B cell (primary cell): ENCODE measurements at places on chromosomes 4 and X.
A peak's percentile ranks its signal among the peaks of the same experiment; 100 is the strongest.

DNA sequence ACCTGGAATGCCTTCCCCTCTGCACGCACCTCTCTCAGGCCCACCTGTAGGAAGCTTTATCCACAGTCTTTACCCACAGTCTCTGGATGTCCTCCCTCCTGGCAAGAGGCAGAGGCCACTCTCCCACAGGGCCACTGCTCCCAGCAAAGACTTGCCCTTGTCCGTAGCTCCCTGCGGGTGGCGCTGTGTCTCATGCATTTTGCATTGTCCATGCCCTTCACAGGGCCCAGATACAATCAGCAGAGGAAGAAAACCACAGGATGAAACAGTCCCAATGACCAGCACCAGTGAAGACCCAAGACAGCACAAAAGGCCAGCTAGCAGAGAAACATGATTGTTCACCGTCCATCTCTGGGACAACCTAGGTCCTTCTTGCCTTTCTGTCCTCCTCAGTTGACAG lies 2.1 kb upstream of the NSG1 start:
- DNase-seq = no peak

DNA sequence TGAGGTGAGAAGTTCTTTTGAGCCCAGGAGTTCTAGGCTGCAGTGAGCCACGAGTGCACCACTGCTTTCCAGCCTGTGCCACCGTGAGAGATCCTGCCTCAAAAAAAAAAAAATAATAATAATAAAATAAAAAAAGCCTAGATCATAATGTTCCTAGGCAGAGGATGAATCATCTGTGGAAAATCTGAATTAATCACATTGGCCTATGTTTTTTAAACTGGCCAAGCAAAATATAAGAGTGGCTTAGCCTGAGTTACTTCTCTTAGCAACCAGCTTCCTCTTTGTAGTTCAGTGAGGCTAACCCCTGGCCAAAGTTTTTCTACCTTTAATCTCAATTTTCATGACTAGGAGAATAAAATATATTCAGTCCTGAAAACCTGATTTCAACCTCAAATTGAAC lies 614.6 kb downstream of the PPP4R3C start:
- no peak for DNase-seq

- no peak for DNase-seq
These were observed 17.2 kb upstream of the COL25A1 start for GRCh38 chr4:109319684-109320083.

DNA sequence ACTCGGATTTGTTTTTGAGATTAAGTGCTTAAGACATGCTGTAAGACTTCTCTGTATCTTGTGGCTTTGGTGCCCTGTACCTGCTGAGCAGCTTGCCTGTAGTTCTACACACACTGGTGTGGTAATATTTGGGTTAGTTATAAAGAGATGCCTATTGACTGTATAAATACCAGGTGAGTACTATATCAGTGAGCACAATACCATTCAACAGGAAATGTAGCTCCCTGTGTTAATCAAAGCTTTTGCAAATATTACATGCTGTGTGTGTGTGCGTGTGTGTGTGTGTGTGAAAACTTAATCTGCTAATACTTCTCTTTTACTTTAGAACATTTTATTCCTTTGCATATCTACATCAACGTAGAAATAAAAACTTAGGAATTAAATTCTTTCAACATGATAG lies 30.1 kb downstream of the MYOZ2 start:
- no peak for DNase-seq

DNA sequence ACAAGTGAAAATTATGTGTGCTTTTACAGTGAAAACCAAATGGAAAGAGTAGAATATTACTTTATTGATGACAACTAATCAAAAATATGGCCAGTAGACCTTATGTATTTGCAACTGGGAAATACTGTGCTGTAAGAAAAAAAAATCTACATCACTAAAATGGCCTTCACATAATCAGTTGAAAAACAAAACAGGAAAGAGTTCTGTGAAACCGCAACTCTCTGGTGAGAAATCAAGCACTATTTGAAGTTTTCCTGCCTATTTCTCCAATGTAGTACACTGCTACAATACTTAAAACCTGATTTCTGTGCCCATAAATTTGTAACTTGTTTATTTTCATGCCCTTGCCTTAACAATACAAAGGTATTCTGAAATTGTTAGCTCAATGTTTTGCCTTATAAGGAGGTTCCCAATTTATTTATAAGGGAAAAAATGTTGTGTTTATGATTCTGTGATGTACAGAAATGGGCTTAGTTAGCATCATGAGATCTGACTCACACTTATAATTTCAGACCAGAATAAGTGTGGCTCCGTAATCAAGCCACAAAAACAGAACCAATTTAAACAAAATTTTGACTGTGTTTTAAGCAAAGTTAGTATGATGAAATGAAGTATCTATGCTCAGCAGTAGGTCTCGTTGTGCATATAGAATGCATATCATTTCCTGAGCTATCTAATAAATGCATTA lies 147.1 kb downstream of the FAT4 start:
- DNase-seq = no peak

DNA sequence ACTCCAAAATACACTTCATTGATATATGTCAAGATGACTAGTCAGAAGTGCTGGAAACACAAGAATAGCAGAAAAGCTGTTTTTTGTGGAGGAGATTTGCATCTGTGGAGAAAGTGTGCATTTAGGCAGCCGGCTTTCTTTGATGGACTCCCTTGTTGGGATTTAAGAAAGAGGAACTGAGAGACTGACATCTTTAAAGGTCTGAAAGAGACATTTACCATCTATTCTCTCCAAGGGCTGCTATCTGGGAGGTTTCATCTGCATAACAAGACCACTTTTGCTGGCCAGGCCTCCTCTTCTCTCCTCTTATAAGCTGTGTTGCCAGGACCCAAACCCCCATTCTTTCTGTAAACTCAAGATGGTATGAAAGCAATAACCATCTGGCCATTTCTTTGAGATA lies 1065.0 kb downstream of the NLGN4X start:
- DNase-seq = no peak

GRCh38 chr4:14994242-14994641 lies 8.0 kb upstream of the CPEB2 start:
- no peak for DNase-seq

GRCh38 chr4:54226404-54227255 lies 2.5 kb upstream of the PDGFRA start:
- DNase-seq = peak; percentile 41

GRCh38 chr4:137345597-137345996 lies 186.7 kb downstream of the PCDH18 start:
- no peak for DNase-seq

DNA sequence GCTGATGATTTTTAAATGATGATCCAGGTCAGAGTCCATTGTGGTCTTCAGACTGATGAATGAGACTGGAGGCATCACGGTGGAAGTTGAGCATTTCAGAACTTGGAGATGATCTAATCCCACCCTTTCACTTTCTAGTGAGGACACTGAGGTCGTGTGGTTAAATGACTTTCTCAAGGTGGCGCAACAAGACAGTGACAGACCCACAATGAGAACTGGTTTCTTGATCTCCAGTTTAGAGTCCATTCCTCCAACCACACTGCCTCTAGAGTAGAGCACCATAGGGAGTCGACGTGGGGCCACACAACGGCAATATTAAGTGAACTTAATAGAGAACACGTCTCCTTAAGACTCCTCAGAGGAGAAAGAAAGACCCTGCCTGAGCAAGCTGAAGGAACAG lies 381.0 kb downstream of the UNC5C start:
- DNase-seq = no peak

DNA sequence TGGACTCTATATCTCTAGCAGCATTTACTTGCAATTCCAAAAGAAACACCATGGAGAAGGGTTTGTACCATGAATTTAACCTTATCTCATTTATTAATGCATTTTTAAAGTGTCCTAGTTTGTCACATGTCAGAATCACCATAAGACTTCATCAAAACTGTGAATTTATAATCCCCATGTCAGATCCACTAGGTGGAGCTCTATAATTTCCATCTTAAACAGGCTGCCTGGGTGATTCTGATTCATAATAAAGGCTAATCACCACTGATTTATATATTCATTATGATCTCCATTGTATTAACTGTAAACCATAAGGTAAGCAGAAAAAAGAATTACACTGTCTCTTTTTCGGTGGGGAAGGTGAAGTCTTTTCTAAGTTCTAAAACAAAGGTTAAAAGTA lies 4.0 kb downstream of the TCEAL2 start:
- no peak for DNase-seq

DNA sequence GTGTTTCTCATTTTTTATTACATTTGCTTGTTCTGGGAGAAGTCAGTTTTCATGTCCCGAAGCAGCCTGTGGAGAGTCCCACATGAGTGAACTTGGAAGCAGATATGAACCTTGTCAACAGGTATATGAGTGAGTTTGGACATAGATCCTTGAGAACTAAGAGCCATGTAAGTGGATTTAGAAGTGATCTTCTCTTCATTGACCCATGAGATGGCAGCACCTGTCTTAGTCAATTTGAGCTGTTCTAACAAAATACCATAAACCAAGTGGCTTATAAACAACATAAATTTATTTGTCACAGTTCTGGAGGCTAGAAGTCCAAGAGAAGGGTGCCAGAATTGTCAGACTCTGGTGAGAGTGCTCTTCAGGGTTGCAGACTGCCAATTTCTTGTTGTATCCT lies 1043.8 kb downstream of the ADGRL3 start:
- DNase-seq = no peak

- DNase-seq = peak; percentile 82
These were observed 774 bp downstream of the FAM193A start for GRCh38 chr4:2537011-2537830.

- no peak for DNase-seq
These were observed 72.1 kb downstream of the HPGD start for GRCh38 chr4:174449944-174450785.

GRCh38 chr4:5954056-5954760 lies 61.3 kb upstream of the CRMP1 start:
- DNase-seq = no peak

- DNase-seq = no peak
These were observed 66.4 kb downstream of the HPRT1 start for GRCh38 chrX:134526399-134526798.

GRCh38 chrX:153897899-153898298 lies 6.6 kb upstream of the AVPR2 start:
- DNase-seq = no peak

DNA sequence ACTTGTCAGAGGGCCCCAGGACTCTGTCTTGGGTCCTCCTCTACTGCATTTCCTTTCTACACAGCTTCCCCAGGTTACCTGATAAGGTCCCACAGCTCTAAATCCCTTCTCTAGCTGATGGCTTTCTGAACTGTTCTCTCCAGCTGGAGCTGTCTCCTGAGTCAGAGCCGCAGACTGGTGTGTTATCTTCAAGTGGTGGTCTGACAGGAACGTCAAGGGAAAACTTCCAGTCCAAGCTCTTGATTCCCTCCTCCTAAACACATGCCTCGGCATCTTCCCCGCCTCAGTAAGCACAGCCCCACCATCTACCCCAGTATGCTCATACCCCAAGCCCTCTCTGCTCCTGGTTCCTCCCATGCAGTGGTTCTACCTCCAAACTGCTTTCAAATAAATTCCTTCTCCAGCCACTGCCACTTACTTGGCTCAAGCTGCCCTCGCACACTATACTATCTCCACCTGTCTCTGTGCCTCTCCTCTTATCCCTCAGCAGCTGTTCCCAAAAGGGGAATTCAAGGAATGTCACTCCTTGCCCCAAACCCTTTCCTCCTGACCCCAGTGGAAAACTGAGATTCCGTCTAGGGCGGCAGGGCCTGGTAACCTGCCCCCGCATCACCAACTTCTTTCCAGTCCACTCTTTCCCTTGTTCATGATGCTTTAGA lies 17.2 kb upstream of the CENPU start:
- DNase-seq = no peak

DNA sequence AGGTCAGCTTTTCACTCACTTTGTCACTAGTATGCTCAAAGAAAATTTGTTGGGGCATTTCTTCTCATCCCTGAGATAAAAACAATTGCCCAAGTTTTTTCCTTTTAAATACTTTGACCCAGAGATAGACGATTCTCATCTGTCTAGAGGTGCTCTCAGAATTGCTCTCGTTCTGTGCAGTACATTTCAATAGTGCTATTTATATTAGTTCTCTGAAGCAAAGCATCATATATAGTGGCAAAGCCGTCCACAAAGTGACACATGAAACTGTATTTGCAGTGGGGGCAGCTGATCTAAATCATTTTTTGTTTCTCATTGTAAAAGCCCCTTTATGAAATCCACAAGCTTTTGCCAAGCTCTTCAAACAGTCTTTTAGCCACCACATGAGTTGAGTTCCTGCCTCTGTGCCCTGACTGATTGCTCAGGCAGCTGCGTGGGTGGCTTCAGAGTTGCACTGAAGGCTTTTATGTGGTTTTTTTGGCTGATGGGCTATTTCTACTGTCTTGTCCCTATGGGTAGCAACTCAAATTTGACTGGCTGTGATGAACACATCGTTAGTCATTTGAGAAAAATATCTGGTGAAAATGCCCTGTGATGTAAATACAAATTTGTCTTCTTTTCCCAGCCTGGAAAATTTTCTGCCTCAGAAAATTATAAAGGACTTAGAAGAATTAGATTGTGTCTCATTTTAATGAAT lies 119.1 kb upstream of the OTUD4 start:
- no peak for DNase-seq

- DNase-seq = no peak
These were observed 44.8 kb upstream of the HERC6 start for GRCh38 chr4:88333741-88334405.

DNA sequence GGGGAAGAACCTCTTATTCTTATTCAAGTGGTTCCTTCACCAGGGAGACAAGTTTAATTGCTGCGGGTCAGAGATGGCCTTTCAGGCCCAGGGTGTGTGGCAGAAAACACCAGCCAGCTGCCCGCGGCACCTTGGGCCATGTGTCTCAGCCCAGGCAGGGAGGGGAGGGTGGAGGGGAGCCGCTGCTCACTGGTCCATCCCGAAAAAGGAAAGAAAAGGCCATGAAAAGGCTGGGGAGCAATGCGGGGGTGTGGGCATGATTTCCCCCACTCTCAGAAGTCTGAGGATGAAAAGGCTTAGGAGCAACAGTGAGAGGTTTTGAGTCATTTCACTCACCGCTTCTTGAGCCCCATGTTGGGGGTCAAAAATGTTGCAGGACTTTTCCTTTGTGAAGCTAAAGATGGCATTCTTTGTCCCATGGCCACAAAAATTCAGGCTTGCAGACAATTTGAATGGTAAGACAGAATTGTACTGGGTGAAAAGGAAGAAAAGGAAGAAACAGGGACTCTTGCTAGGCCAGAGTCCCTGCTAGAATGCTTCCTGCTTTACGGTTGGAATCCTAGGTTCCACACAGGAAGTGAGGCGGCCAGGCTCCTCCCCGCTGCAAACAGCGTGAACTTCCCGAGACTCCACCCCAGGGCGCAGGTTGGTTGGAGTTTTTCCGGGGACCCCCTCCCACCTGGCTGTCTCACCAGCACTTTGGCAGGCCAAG lies 17.4 kb upstream of the FAM47E start:
- DNase-seq = no peak

DNA sequence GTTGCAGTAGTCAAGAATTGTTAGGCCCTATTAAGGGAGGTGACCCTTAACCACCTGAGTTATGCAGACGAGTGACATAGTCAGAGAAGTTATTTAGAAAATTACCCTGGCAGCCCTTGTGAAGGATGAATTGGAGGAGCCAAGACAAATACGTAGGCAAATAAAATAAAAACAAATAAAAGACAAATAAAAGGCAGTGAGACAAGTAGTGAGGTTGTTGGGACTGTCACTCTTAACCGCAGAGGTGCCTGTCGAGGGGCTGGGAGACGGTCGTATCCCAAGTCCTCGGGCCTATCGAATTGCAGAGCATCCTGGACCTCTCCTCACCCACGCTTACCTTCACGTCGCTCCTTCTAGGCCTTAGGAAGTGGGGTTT lies 58.0 kb upstream of the ZC4H2 start:
- no peak for DNase-seq

- DNase-seq = peak; percentile 33
These were observed 11.2 kb upstream of the CXCR3 start for GRCh38 chrX:71629467-71629866.
